DMS53 (cell line): ENCODE measurements at places on chromosomes 1 and 21.

DNA sequence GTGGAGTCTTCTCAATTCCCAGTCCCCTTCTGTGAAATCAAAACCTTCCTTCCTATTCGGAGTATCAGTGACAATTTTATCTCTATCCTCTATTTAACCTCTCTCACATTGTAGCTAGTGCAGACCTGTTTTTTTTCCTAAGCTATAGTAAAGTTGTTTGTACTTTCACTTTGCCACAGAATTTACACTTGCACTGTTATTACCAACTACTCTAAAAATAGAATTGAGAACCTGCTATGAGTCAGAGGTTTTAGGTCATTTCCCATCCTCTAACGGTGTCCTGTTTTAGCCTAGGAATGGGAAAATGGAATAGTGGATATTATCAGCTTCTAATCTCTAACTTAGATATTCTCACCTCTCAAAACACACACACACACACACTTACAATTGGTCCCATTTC, 862.7 kb downstream of the NCAM2 start:
- DNase-seq: no peak

DNA sequence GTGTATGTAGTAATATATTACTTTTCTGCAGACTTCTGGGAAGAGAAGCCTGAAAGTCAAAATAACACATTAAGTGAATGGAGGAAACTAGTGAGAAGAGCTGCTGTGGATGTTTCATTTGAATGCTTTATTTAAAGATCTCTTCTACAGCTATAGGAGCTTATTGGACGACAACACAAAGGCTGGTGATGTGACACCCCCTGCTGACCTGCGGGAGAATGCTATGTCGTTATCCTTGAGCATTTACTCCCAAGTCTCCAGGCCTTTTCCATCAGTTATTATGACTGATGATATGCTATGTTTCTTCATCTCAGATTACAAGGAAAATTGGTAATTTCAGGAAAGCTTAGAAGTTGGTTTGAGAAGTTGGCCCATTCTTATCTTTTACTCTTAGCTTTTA, 22.3 kb upstream of the PLA2G4A start:
- DNase-seq: peak; percentile 83

DNA sequence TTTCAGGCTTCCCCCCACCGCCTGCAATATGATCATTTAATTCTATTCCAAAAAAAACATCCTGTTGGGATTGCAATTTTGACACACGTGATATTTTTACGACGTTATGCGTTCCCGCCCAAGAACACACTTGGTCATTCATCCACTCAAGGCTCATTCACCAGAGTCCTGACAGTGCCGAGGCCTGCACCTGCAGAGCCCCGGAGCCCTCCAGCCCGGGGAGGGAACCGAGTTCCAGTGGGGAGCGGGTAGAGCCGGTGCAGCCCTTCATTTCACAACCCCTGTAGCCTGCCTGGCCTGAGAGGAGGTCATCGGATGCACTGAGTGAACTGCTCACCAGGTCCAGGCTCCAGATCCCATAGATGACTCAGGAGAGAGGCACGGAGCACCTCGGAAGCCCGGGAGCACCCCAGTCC, 156.0 kb upstream of the BACE2 start:
- no peak for DNase-seq

GRCh38 chr1:179228783-179229213, 679 bp downstream of the ABL2 start:
- DNase-seq: peak; percentile 62

DNA sequence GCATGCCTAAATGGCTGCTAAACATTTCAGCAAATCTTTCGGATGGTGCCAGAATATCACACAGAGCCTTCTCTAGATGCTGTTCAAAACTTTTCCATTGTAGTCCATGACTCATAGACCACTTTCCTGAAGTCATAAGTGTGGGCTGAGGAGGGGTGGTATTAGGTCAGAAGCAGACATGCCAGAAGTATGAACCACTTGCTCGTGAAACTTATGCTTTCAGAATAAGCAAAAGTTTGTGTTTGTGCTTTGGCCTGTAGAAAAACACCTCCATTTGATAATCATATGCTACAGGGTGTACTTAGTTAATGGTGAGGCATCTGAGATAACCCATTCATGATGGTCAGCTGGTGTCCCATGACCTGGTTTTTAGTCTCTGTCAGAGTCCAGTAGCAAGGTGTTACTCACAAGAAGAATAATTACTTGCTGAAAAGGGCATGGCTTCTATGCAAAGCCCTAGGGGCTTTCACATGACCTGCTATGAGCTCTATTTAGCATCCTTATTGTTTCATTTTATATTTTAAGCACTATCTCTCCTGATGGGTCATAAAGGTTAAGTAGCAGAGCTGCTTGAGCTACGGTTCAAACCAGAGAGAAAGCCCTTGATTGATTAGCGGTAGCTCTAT, 183.1 kb upstream of the IVNS1ABP start:
- no peak for DNase-seq
